NCI-H748 treated with DMSO at 0.1 percent for 48 hours (cell line): ENCODE measurements at places on chromosomes 3 and 15.

- no peak for DNase-seq
These were observed 84.7 kb downstream of the ETV5 start for GRCh38 chr3:186024210-186024609.

GRCh38 chr15:89089316-89090230 is 1.3 kb downstream of the ABHD2 start:
- no peak for DNase-seq

DNA sequence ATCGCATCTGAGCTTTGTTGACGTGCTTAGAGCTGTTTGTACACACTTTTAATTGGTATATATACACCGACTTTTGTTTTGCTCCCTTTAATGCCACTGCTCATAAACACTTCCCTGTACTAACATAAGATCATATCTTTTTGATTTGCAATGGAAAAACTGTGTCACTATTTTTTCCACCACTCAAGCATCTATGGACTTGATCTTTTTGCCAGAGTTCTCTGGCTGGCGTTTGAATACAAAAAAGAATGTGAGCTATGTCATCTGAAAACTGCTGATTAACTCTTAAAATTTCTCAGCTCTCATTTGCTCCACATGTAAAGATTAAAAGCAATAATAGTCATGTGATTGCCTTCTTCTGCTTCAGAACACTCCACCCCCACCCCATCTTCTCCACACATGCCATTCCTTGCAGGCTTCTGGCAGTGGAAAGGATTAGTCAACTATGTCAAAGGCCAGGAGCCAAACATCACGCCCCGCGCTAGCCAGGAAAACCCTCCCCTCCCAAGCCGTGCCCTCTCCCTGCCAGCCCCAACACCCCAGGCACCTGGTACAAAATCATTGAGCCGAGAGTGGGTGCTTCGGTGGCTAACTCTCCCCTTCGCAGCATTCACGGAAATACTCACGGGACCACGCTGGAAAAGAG is 123.4 kb upstream of the MEF2A start:
- no peak for DNase-seq

- DNase-seq, result no peak
These were observed 32.8 kb downstream of the BDH1 start for GRCh38 chr3:197522881-197523441.

DNA sequence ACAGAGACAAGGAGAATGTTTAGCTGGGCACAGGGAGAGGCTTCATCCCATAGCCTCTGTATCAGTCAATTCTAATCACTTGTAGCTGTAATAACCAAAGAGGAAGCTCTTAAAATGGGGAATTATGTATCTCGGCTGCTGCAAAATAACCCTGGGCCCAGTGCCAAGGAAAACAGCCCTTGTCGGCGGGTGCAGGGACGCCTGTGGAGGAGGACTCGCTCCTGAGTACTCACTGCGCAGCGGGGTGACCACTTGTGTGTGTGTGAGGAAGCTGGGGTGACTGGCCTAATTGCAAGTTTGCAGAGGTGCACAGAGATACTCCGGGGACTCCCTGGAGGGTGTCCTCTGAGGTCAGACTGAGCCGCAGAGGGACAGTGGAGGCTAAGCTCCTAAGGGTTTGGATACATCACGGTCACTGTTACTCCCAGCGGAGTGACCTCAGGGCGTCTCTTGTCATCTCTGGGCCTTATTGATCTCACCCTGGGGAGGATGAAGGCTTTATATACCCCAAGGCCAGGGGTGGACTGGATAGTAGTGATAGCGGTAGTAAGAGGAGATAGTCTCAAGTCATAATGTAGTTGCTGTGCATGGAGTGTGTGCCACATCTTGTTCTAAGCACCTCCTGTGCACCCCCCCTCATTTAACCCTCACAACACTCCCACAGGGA is 37.2 kb downstream of the SLC6A6 start:
- peak; percentile 78 for DNase-seq

DNA sequence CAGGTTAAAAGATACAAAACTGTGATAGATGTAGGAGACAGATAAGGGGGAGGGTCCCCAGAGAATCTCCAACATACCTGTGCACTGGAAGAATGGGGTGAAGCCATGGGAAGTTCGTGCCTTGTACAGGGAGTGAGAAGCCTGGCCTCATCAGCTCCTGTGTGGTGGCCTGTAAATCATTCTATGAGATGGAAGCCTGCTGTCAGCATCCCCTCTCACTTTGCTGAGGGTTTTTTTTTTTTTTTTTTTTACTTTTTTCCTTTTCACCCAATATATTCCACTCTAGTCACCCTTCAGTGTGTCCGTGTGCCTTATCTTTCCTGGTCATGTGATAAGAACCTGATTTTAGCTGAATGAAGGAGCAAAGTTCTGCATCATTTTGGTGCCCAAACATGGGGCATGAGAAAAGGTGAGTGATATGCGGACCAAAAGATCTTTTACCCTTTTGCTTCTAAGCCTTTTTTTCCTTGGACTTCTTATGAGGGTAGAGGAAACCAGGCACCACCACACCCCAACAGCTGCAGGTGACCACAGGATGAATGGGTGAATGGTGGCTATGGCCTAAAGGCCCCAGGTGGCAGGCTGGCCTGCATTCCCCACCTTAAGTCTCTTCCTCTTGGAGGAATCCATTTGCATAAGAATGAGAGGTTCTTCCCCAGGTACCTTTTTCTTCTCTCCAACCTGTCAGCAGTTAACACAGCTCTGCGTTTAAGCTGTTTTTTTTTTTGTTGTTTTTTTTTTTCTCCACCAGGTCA is 1345.0 kb downstream of the NSUN3 start:
- DNase-seq, result no peak

- no peak for DNase-seq
These were observed 337.1 kb upstream of the NECTIN3 start for GRCh38 chr3:110734524-110734923.

- DNase-seq, result no peak
These were observed 2.5 kb downstream of the APPL1 start for GRCh38 chr3:57230006-57230405.

DNA sequence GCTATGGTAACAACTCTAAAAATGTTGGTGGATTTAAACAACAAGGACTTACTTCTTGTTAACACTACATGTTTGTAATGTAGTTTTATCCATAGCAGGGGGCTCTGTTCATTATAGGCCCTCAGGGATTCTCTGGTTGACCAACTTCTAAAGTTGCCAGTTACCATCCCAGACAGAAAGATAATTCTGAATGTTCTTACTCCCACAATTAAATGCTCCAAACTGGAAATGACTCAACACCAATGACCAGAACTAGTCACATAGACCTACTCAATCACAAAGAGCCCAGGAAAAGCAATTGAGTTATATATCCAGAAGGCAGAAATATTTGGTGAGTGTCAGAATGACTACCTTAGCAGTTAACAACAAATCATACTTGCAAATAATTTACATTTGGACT is 199.3 kb upstream of the UMPS start:
- no peak for DNase-seq

GRCh38 chr15:95347837-95348236 is 982.7 kb upstream of the NR2F2 start:
- DNase-seq, result no peak

GRCh38 chr3:141279077-141279967 is 47.7 kb downstream of the PXYLP1 start:
- peak; percentile 10 for DNase-seq

DNA sequence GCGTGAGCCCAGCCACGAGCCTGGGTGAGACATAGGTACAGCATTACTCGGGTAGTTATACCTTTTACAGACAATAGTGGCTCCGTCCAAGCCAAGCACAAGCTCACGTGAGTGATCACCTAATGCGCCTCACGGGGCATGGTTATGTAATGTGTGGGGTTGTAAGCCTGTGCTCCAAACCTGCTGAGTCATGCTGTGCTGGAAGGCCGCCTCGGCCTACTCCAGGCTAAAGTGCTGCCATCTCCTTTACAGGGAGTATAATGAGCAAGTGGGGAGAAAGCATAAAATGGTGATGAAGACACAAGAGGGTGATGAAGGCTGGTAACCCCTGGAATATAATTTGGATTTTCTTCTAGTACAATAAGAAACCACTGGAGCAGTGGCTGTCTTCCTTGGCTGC is 175.8 kb upstream of the STT3B start:
- DNase-seq, result no peak

DNA sequence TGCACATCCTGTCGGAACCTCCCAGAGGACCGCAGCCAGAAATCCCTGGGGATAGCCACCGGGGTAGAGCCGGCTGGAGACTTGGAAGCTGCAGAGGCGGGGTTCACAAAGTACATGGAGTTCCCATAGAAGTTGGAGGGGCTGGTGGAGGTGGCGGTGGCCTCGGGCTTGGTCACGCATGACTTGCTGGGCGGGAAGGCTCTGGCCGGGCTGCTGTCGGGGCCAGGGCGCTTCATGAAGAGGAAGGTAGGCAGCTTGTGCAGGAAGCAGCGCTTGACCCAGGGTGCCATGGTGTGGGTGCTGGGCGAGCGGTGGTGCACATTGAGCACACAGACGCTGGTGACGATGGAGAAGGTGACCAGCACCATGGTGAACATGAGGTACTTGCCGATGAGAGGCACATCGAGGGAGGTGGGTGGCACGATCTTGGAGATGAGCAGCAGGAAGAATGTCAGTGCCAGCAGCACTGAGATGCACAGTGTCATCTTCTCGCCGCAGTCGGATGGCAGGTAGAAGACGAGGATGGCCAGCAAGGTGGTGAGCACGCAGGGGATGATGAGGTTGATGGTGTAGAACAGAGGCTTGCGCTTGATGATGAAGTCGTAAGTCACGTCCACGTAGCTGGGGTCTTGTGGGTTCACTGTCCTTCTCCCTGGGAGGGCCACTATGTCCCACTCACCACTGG is 8.4 kb upstream of the CHRNA3 start:
- DNase-seq, result no peak

DNA sequence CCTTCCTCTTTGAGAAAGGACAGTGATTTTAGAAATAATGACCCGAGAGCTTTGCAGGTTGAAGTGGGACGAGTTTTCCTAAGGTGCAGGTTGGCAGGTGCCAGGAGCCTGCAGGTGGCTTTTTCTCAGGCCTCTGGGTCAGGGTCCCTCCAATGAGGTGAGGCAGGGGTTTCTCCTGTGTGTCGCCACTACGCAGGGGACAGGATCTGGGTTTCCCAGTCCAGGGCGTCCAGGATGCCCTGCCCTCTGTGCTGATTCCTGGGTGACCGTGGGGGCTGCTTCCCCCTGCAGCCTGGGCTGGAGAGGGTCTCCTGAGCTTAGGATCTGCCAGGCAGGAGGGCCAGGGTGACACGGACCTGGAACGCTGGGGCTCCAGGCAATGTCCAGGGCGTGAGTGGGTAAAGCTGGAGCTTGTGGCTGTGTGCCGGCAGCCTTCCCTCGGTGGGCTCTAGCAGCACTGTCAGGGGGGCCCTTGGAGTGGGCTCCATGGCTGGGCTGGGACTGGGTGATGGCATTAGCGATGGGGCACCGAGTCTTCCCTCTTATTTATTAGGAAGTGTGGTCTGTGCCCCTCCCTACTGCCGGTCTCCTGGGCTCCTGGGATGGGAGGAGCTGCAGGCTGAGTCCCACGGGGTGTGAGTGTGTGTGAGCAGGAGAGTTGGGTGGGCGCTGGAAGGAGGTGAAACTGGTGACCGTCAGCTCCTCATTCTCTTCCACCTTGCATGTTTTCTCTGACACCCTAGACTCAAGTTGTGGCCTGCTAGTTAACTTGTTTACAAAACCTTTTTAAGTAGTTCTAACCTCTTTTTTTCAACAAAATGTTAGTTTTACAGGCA is 1.8 kb downstream of the APBA2 start:
- DNase-seq, result no peak

- no peak for DNase-seq
These were observed 142.7 kb downstream of the ULK4 start for GRCh38 chr3:41819236-41819635.

GRCh38 chr3:148226246-148226645 is 471.5 kb upstream of the AGTR1 start:
- DNase-seq, result no peak

GRCh38 chr15:31474059-31474868 is 147.6 kb downstream of the KLF13 start:
- no peak for DNase-seq

- DNase-seq, result no peak
These were observed 9.4 kb downstream of the MAP6D1 start for GRCh38 chr3:183815951-183816475.

DNA sequence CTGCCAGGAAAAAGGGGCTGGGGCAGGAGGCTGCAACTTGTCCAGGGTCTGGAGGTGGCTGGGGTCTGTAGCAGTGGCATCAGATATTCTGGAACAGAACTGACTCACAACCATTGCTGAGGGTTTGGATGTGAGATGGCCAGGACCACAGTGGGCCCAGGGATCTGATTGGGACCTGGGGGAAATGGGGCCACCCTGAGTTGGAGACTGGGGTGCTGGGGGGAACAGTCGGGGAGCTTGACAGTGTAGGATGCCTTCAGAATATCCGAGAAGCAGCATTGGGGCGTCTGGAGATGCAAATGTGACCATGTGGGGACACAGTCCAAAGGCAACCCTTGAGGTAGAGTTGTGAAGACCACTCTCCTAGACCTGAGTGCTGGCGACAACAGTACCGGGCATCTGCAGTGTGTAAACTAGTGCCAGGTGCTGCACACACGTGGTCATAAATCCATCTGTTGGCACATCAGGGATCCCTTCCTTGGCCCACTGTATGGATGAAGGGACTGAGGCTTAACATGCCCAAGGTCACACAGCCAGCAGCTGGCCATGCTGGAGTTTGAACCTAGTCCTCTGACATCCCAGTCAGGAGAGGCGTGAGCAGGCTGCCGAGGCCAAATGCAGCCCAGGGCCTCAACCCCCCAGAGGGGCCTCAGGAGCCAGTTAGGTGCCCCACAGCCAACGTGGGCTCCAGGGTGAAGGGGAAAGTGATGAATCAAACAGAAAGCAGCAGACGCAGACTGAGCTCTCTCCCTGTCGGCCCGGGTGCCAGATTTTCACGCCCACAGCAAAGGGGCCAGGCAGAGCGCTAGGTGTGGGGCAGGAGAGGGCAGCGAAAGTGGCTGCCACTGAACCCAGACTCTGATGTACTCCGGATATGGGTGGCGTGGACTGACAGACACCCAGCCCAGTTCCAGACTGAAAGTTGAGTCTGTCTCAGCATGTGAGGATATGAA is 18.8 kb downstream of the HEMK1 start:
- DNase-seq, result no peak

DNA sequence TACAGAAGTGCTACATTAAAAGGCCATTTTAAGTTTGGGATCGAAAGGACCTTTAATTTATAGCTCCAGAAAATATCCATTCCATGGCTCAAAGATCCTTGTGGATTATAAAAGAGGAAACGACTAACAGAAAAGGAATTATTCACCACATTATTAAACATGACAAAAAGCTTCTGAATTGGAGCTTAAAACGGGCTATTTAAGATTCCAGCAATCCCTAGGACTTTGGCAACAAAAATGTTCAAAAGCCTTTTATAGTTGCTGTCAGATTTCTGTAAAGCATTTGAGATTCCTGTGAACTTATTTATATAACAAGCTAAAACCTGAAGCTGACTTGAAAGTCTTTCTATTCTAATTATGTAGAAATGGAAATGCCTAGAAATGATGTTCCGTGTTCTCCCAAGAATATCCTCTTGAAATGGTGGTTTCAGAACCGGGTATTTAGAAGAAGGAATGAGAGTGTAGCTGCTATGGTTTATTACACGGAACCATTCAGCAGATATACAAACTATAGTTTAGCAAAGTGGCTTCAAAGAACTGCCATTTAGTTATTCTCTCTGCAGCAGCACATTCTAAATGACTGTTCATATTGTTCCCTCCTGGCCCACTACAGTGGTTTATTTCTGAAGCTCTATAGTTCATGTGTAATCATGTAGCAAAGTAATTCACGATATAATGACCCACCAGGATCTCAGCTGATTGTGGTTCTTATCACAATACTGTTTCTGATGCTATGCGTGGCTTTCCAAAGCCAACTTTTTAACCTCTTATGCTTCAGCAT is 961.7 kb downstream of the FHIT start:
- no peak for DNase-seq

- DNase-seq, result no peak
These were observed 21.9 kb downstream of the DAPK2 start for GRCh38 chr15:64024172-64025050.

GRCh38 chr15:46366360-46367007 is 731.7 kb downstream of the SQOR start:
- no peak for DNase-seq
